T-cell (primary cell): ENCODE measurements at places on chromosomes 1 and 21.

- DNase-seq: no peak
Measured at GRCh38 chr1:242178924-242179708, 180.2 kb upstream of the MAP1LC3C start.

- no peak for DNase-seq
Measured at GRCh38 chr1:168482106-168482505, 61.7 kb downstream of the XCL2 start.

GRCh38 chr1:204081791-204082513 lies 9.0 kb downstream of the SOX13 start:
- DNase-seq: no peak

DNA sequence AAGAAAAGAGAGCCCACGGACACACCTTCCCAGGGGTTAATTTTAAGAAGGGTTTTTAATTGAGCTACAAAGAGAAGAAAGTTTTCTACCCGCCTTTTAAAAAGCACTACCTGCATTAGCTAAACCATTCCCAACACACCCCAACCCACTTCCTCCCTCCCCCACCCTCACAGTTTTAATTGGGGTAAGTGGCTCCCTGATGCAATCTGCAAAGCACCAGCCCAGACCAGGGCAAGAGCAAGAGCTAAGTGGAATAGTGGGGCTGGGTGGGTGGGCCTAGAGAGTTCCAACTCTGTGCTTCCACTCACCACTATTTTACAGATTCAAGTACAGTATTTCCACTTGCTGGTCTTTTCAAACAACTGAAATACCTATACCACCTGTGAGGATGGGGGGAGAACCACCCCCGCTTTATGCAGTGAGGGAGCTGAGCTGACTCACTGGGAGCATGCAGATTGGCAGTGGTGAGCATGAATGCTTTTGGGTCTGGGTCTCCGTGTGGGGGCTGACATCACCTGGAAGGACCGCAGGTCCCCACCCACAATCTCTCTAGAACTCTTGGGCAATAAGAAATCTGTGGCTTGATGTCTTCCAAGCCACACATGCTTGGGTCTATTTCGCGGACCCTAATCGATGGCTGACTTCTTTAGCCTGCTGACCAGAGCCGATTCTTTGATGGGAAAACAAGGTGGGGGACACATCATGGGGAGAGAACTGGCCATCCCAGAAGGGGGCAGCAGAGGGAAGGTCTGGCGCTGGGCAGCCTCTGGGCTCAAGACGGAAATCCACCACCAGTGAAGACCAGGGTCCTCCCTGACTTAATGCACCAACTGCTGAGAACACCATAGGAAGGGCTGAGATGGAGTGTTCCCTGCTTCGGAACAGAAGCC lies 95.5 kb downstream of the SSBP3 start:
- DNase-seq: no peak

DNA sequence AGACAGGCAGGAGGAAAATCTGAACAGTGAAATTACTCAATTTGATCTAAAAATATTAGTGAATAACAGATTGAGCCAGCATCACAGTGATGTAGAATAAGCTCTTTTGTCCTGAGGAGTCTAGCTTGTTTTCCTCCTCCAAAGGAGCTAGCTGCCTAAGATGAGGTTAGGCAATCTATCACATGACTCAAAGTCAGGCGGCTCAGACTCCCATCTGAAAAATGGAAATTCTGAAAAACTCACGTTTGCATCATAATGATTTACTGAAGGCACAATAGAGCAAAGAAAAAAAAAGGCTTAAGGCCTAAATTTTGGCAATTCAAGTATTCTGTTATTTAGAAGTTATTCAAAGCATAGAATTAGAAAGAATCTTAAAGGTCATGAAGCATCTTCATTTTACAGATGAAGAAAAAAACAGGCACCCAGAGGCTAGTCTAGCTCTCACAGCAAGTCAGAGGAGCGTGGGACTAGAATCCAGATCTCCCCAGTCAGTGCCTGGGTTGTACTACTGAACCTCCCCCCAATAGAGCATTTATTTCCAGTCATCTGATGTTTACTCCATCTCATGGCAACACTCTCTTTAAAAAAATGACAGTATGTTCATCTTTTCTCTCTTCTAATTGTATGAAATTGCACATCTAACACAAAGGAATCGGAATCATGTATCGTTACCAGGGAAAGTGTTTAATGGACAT lies 62.5 kb upstream of the ATF3 start:
- no peak for DNase-seq
